ENCODE measurements at places on chromosomes 2 and 18.

- peak; percentile 14 for DNase-seq
These were observed 31.0 kb downstream of the IL37 start for GRCh38 chr2:112941753-112942653.

- no peak for DNase-seq
These were observed 213.0 kb downstream of the PHLPP1 start for GRCh38 chr18:62928326-62928725.

DNA sequence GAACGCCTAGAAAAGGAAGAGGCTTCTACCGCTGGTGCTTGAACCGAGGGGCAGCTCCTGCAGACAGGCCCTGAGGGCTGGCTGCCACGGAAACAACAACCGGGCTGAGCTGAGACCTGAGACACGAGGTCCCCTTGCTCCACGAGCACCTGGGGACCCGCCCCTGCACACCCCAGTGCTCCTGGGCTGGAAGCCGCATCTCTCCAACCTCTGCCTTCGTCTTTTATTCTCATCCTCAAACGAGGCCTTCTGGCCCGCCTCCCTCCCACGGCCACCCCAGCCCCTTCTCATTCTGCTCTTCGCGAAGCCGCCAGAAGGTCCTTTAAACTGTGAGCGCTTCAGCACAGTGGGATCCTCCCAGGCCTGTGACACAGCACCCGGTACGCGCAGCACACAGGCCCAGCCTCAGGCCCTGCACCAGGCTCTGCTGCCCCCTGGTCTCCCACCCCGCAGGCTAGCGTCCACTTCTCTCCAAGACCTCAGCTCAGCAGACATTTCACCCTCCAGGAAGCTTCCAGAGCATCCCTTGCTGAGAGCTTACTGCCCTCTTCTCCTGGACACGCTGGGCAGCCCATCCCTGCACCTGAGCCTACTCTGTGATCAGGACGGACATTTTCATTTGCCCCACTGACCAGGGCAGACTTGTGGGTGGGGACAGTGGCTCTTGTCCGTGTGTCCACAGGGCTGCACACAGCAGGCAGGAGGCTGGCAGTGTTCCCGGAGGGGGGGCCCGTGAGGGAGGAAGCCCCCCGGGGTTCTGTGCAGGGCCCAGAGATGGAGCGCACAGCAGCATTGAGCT lies 149.7 kb downstream of the PXDN start:
- no peak for DNase-seq

DNA sequence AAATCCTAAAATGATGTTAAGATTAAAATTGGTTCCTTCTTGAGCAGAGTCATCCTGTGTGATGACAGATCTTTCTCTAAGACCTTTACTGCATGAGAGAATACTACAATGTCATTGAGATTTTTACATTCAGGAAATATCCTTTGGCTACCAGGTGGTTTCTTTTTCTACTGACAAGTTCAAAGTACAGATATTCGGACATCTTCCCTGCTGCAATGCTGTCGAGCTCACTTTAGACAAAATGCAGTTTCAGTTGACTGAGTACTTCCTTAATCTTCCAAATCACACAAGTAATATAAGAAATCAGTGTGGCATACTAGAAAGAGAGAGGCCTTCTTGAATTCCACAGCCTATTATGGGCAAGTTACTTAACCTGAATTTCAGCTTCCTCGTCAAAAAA lies 207.9 kb upstream of the ACVR2A start:
- no peak for DNase-seq

- DNase-seq: no peak
These were observed 923.6 kb downstream of the CCDC85A start for GRCh38 chr2:57107353-57107752.
